A549 treated with AZD2906 at 1 μM for 4 hours (cell line): ENCODE measurements at places on chromosomes 7 and 10. TPM values are rescaled to one million over a fixed set of nuclear protein-coding genes. Genes with fewer than 3 reads are reported as not detected.

Gene GHRHR
- 0.10 TPM in 1 of 5 replicates, not detected in the others for total RNA-seq

Gene CLRN3
- not detected in 5 replicates for total RNA-seq

Gene TWIST1
- total RNA-seq, result 1.4 to 3.7 TPM (median 3.3 TPM) in 5 replicates

Gene HK1
- 35.6 to 47.7 TPM (median 41.7 TPM) in 5 replicates for total RNA-seq

Gene DLD
- total RNA-seq, result 81.3 to 132 TPM (median 90.0 TPM) in 5 replicates

Gene DGKI
- total RNA-seq, result 0.19 to 0.49 TPM (median 0.23 TPM) in 5 replicates

Gene FAM204A
- 40.4 to 72.2 TPM (median 42.3 TPM) in 5 replicates for total RNA-seq

Gene MEOX2
- not detected in 5 replicates for total RNA-seq

Gene ATG9B
- 0.28 to 0.88 TPM (median 0.71 TPM) in 5 replicates for total RNA-seq

Gene HECW1
- total RNA-seq, result 15.3 to 20.0 TPM (median 18.4 TPM) in 5 replicates

Gene FAM25C
- total RNA-seq, result 1.0 to 3.0 TPM in 2 of 5 replicates, not detected in the others

Gene STYXL1
- 39.7 to 49.3 TPM (median 44.6 TPM) in 5 replicates for total RNA-seq

Gene ZNF804B
- not detected in 5 replicates for total RNA-seq

Gene ADIRF
- 0.19 to 0.30 TPM in 2 of 5 replicates, not detected in the others for total RNA-seq

Gene TDRD1
- not detected in 5 replicates for total RNA-seq

Gene DHX32
- total RNA-seq, result 28.4 to 37.6 TPM (median 33.0 TPM) in 5 replicates
